ENCODE measurements at places on chromosomes 13 and 19. TPM values are rescaled to one million over a fixed set of nuclear protein-coding genes. Genes with fewer than 3 reads are reported as not detected.
A peak's percentile ranks its signal among the peaks of the same experiment; 100 is the strongest.

- no peak for DNase-seq
Observed at GRCh38 chr19:53552001-53552721, 14.2 kb downstream of the ZNF331 start.

- peak; percentile 72 for DNase-seq
Observed at GRCh38 chr13:20714161-20714560, 10.7 kb downstream of the IL17D start.

- DNase-seq, result peak; percentile 28
Observed at GRCh38 chr13:97327506-97328221, 105.5 kb downstream of the MBNL2 start.

DNA sequence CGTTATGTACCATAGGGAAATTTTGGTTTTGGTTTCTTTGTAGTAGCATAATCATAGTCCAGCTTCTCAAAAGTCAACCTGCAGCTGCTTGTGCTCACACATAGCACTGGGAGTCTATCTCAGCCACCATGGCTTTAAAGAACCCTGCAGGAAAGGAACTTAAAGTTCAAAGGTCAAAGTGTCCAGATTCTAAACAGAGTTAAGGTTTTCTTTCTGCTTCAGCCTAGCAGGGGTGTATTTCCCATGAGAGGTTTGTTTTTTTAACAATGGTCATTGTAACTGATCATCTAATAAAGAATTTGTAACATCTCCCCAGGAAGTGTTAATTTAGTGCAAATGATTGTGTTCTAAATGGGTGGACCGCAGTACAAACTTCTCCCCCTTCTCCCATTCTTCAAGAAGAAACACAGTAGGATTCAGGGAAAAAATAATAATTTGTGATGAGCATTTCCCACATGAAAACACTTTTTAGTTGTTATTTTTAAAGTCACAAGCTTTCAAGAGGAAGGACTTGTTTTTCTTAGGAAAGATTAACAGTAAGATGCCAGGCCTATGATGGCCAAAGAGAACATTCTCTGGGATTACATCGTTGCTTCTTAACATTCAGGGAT, 168.0 kb downstream of the EFNB2 start:
- DNase-seq, result no peak

- DNase-seq, result peak; percentile 89
Observed at GRCh38 chr19:48867123-48867745, 1.2 kb downstream of the PLEKHA4 start.

DNA sequence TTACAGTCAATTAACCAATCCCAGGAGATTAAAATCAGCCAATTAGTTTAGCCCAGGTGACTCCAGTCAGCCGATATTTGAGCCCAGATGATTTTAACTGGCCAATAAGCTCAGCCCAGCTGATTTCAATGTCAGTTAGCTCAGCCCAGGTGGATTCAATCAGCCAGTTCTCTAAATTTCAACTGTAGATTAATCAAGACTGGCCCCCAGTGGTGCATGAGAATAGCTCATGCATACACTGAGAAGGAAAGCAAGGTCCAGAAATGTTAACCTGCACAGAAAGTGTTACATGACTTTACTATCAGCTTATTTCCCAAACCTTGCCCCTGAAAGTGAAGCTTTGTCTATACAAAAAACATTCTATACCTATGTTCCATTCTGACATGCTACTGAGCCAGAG, 55.4 kb upstream of the ZNF724 start:
- no peak for DNase-seq

GRCh38 chr13:80510686-80511085, 169.8 kb upstream of the SPRY2 start:
- DNase-seq, result peak; percentile 62

DNA sequence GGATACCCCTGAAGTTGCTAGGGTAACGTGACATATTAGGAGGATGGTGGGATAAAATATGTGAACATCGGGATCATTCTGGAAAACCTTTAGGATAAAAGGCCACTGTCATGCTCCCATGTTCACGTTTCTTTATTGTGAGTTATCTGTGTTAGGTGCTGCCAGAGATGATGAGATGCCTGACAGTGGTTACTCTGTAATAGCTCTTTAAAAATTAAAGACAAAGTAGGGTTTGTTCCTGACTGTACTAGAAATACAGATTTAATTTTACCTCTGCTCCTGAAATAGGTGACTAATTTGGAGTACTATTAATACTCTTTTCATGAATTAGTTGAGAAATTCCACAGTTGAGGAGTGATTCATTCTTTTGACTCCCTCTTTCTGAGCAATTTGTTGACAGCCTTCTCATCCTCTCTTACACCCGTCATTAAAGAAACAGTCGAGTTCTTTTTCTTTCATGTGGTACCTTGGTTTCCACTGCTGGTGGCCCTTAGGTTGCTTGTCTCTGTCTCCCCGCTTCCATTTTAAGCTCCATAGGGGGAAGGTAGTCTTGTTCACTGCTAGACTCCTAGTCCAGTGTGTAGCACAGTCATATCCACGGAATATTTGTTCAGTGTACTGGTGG, 28.4 kb downstream of the SAE1 start:
- DNase-seq, result no peak

DNA sequence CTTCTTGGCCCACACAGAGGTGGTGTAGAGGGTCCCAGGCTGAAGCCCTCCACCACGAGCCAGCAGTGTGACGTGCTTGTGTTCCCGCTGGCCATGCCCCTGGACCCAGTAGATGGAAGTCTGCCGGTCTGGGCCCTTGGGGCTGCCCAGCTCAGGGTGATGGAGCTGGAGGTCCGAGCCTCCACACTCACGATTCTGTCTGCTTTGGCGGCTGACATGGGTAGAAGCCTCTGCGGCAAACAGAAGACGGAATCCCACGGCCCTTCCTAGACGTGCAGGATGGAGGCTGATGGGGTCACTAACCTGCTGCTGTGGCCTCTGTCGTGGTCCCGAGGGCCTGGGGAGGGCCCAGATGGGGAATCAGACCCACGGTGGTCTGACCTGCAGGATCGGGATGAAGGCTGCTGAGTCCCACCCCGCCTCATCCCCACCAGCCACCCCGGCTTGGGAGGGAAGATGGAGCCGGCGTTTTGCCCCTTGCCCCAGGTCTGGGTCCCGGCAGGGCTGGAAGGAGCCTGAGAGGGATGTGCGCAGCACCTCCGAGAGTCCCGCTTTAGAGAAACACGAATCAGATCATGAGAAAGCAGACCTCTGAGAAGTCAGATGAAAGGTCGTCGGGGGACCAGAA, 4.4 kb downstream of the TMEM86B start:
- DNase-seq, result no peak

- no peak for DNase-seq
Observed at GRCh38 chr19:10631874-10632273, 6.5 kb downstream of the SLC44A2 start.

DNA sequence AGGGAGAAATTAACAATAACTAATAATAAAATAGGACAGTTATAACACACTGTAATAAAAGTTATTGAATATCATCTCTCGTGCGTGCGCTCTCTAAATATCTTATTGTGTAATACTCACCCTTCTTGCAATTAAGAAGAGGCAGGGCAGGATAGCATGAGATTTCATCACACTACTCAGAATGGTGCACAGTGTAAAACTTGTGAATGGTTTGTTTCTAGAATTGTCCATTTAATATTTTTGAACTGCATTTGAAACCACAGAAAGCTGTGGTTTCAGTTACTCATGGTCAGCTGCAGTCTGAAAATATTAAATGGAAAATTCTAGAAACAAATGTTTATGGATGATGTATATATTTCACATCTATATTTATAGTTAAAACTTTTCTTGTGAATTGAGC, 161.1 kb downstream of the DCT start:
- no peak for DNase-seq

GRCh38 chr19:38700902-38701454, 43.3 kb downstream of the CAPN12 start:
- DNase-seq, result no peak

GRCh38 chr19:4052993-4053422, 13.7 kb downstream of the ZBTB7A start:
- DNase-seq, result no peak

DNA sequence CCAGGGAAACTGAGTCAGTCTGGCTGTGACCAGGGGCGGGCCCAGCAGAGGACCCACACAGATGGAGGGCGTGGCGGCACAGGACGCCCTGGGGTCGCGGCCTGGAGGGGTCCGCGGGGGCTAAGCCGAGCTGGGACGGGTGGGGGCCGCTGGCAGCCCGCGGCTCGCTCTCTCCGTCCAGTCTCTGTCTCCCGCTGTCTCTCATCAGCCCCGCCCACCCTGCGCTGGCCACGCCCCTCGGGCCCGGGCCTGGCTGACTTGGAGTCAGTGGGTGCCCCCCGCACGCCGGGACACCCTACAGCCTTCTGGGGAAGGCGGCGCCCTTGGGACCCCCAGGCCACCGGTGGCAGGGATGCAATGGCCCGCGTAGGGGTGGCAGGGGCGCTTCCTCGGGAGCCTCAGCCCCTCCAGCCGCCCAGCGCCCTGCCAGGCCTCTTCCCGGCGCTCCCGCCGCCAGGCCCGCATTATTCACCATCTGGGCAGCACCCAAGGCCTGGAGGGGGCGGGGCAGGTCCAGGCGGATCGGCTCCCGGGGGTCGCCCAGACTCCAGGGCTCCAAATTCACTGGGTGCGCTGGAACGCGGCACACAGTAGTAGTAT, at the start of gene TBXA2R:
Gene TBXA2R (minus strand): TSS at position 186 of the 600 bp plus-strand sequence. CDS start 6,241 bp downstream, outside the sequence.
- DNase-seq, result peak; percentile 70

GRCh38 chr19:9621156-9622037, at the start of gene ZNF561:
ZNF561 (minus strand) TSS chr19:9621232; CDS start chr19:9619456, 1,776 bp downstream.
- peak; percentile 95 for DNase-seq

DNA sequence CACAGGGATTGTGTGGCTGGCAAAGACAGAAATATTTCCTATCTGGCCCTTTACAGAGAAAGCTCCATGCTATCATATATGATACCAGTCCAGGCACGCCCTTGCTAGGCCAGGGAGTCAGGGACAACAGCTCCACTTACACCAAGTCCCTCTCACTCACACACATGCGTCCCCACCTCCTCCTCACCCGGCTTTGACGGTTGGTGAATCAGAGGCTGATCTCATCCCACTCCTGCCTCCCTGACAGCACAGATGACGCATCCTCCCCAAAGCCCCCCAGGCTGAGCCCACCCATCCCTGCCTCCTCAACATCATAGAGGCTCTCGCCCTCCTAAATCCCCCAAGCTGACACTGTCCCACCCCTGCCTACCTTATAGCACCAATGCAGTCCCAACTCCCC, 62.7 kb downstream of the F2RL3 start:
- DNase-seq, result no peak

DNA sequence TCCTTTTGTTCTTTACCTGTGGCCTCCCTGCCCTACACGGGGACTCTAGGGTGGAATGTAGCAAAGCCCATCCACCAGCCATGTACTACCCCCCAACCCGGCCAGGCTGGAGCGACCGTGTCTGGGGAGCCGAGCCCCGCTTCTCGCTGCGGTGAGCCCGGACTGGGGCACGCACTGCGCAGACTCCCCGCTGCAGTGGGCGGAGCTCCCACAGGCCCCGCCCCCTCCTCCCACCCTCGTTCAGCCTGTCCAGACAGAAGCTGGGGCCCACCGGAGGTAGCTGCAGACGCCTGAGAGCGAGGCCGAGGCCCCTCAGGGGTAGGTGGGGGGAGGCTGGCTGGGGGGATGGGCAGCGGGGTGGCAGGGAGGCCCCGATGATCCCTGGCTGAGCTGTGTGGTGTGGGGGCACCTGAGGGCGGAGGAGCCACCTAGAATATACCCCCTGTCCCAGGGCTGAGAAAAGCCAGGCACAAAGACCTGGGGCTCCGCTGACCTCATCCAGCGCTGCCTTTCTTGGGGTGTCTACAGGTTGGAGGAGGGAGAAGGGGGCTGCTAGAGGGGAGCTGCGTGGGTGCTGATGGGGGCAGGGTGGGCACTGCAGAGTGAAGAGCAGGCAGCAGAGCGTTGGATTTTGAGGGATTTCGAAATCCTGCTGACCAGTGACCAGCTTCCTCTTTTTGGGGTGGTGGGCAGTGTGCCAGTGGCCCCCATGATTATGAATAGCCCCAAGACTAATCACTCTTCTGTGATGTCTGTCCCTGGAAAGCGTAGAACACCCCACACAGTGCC, 17.3 kb downstream of the PLD3 start:
- DNase-seq, result peak; percentile 88

GRCh38 chr19:17127671-17128070, 52.1 kb downstream of the MYO9B start:
- DNase-seq, result no peak

- DNase-seq, result no peak
Observed at GRCh38 chr13:29993196-29993595, 142.8 kb upstream of the UBL3 start.

DNA sequence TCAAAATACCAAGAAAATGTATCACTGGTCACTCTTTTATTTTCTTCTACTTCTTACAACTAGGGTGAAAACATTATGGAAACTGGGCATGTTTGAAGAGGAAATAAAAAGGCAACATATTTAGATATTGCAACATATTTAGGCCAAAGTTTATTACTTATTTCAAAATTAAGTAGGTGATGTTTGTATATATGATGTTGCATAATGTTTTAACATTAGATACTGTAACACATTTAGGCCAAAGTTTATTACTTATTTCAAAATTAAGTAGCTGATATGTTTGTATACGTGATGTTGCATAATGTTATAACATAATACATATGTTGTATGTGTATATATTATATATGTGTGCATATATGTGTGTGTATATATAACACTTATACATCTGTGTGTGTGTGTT, 451.3 kb downstream of the LIG4 start:
- no peak for DNase-seq

- no peak for DNase-seq
Observed at GRCh38 chr19:39596911-39597310, 5.4 kb upstream of the LGALS13 start.

DNA sequence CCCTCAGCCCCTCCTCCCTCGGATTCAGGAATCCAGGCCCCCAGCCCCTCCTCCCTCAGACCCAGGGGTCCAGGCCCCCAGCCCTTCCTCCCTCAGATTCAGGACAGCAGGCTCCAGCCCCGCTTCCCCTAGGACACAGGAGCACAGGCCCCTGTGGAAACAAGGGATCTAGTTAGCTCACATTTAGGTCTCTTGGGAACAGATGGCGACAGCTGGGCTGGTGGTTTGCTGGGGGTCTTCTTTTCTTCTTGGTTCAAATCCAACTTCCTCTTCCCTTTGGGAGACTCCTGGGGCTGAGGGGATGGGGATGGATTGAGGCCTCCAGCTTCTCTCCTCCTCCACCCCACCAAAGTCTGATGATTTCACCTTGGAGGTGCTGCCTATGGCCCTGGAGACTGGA, 19.6 kb downstream of the ZNF575 start:
- no peak for DNase-seq

FUT1 gene
- polyA plus RNA-seq, result 1.1 TPM

TMEM59L gene
- 13.3 TPM for polyA plus RNA-seq

CLEC17A gene
- 0.19 TPM for polyA plus RNA-seq

SIGLECL1 gene
- not detected for polyA plus RNA-seq

BORA gene
- polyA plus RNA-seq, result 4.6 TPM

C1QTNF9B gene
- 0.95 TPM for polyA plus RNA-seq

NLRP11 gene
- not detected for polyA plus RNA-seq

PGLYRP2 gene
- polyA plus RNA-seq, result not detected

GNG7 gene
- polyA plus RNA-seq, result 3.0 TPM

All from muscle of leg (tissue), 16 donors.